ENCODE measurements at places on chromosomes 5 and 9.

GRCh38 chr9:129637102-129637501 is 4.8 kb downstream of the ASB6 start:
- no peaks in the 10 kb centered on the region for H3K27me3 ChIP-seq
- no peak for DNase-seq
- no peak overlapping the region for H3K27ac ChIP-seq
- H3K36me3 ChIP-seq, result peaks cover 37% of the 10 kb centered on the region
- H3K4me3 ChIP-seq, result no peak overlapping the region

DNA sequence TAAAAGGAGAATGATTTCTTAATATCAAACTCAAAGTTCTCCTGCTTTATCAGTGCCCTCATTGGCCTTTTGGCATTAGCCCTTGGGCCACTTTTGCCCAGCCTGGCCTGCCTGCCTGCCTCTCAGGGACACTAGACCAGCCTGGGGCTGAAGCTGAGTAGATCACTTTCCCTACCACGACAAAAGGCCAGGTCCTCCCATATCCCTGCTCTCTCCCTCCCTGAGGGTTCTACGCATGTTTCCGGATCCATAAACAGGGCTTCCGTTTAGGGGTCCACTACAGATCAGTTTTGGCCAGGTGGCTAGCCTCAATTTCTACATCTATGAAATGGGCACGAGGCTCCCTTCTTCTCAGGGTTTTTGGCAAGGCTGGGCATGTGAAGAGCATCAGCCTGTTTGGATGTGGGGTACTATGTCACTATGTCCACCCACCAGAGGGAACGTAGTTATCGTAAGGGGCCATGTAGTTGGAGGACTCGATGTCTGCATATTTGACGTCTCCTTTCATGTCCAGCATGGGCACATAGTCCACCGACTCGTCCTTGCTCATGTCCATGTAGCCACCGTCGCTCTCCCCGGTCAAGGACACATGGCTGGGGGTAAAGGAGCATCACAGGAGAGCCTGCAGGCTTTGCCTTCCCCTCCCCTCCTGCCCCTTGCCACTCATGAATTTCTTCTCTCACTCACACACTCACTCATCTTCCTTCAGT is 34.0 kb downstream of the PDGFRB start:
- H3K36me3 ChIP-seq, result no peaks in the 10 kb centered on the region
- H3K27me3 ChIP-seq, result no peaks in the 10 kb centered on the region
- H3K27ac ChIP-seq, result no peak overlapping the region
- no peak for DNase-seq
- H3K4me3 ChIP-seq, result no peak overlapping the region
- peaks cover 4% of the 10 kb centered on the region for H3K4me1 ChIP-seq

- peaks cover 36% of the 10 kb centered on the region for H3K27me3 ChIP-seq
- H3K4me3 ChIP-seq, result no peak overlapping the region
- no peaks in the 10 kb centered on the region for H3K36me3 ChIP-seq
Measured at GRCh38 chr5:66680804-66681203, 84.6 kb downstream of the MAST4 start.

GRCh38 chr5:138354387-138354786 is 1.9 kb downstream of the KDM3B start:
- no peaks in the 10 kb centered on the region for H3K27me3 ChIP-seq
- H3K27ac ChIP-seq, result no peak overlapping the region
- peak overlapping the region; percentile 83 for H3K4me3 ChIP-seq
- DNase-seq, result no peak

GRCh38 chr5:89065919-89066318 is 182.9 kb upstream of the MEF2C start:
- no peak overlapping the region for H3K4me3 ChIP-seq
- no peaks in the 10 kb centered on the region for H3K4me1 ChIP-seq
- no peaks in the 10 kb centered on the region for H3K36me3 ChIP-seq

All from HCT116 (cell line).